ENCODE measurements at places on chromosomes 2 and 18.

- no peaks in the 10 kb centered on the region for H3K27me3 ChIP-seq
- no peaks in the 10 kb centered on the region for H3K4me1 ChIP-seq
- H3K4me3 ChIP-seq = no peak overlapping the region
- no peak overlapping the region for H3K27ac ChIP-seq
- no peaks in the 10 kb centered on the region for H3K36me3 ChIP-seq
- no peak for DNase-seq
Measured at GRCh38 chr2:68099260-68099659, 36.5 kb upstream of the C1D start.

GRCh38 chr18:28158083-28158581, 18.8 kb downstream of the CDH2 start:
- H3K4me1 ChIP-seq = peaks cover 5% of the 10 kb centered on the region
- no peaks in the 10 kb centered on the region for H3K36me3 ChIP-seq
- no peak overlapping the region for H3K27ac ChIP-seq
- no peak for DNase-seq
- H3K27me3 ChIP-seq = no peaks in the 10 kb centered on the region

DNA sequence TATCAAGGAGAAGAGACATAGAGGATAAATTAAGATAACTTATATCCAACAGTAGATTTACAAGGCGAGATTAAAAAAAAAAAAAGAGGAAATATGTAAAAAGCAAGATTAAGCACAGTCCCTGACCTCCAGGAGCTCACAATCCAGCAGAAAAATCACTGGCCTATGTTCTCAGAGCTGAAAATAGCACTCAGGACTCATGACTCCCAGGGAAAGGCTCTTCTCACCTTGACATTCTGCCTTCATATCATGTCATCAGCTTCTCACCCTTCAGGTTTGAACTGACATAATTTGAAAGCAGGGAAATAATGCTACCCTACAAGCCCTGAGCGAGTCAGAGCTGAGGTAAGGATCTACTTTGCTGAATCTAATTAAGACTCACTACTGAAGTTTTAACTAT, 82.8 kb downstream of the L3MBTL4 start:
- H3K4me3 ChIP-seq = no peak overlapping the region
- H3K4me1 ChIP-seq = no peaks in the 10 kb centered on the region
- H3K27me3 ChIP-seq = no peaks in the 10 kb centered on the region
- no peak for DNase-seq
- H3K36me3 ChIP-seq = no peaks in the 10 kb centered on the region
- no peak overlapping the region for H3K27ac ChIP-seq

DNA sequence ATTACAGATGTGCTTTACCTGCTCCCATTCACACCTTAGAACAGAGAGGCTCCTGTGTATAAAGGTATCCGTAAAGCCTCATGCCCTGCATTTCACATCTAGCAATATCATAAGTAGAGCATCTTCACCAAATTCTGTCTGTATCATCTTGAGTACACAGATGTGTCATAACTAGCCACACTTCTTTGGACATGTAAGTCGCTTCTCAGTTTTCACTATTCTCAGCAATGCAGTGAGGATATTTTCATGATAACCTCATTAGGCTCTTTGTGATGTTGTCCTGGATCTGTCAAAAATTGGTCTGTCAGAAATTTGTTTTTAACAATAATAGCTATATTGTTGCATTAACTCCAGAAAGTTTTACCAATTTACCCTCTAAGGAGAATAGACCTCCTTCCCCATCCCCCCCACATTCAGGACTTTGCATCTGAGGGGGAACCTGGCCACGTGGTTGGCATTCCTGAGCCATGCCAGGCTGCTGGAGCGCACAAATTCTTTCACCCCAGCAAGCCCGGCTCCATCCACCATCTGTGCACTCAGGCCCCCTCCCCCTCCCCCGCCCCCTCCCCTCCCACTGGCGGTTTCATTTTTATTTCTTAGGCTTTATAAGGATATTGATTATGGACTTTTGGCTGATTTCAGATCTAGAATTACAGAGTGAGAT, 34.1 kb downstream of the AGAP1 start:
- no peak overlapping the region for H3K4me3 ChIP-seq
- no peak for DNase-seq
- H3K4me1 ChIP-seq = no peaks in the 10 kb centered on the region
- H3K36me3 ChIP-seq = no peaks in the 10 kb centered on the region

DNA sequence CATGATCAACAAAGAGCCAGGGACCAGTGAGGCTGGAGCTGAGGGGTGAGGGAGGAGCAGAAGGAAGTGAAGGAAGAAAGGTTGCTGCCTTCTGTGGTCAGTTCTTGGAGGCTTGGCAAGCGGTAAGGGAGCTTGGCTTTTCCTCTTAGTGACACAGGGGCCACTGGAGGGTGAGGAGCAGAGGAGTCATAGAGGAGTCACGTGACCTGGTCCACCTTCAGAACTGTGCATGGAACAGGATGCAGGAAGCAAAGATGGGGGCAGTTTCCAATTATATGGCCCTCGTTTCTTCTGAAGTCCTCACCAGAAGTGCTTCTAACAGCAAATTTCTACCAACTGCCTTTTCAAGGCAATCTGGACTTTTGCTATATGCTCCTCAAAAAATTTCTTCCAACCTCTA, 326.9 kb upstream of the SMIM21 start:
- no peak overlapping the region for H3K4me3 ChIP-seq
- no peak for DNase-seq
- H3K36me3 ChIP-seq = no peaks in the 10 kb centered on the region
- H3K27me3 ChIP-seq = no peaks in the 10 kb centered on the region
- H3K4me1 ChIP-seq = no peaks in the 10 kb centered on the region
- H3K27ac ChIP-seq = no peak overlapping the region

GRCh38 chr2:7619203-7619970, 702.2 kb downstream of the RNF144A start:
- no peaks in the 10 kb centered on the region for H3K36me3 ChIP-seq
- no peak for DNase-seq
- no peak overlapping the region for H3K4me3 ChIP-seq
- H3K27ac ChIP-seq = no peak overlapping the region
- no peaks in the 10 kb centered on the region for H3K4me1 ChIP-seq

- DNase-seq = no peak
- no peaks in the 10 kb centered on the region for H3K27me3 ChIP-seq
- H3K4me1 ChIP-seq = peaks cover 13% of the 10 kb centered on the region
- no peaks in the 10 kb centered on the region for H3K36me3 ChIP-seq
- H3K4me3 ChIP-seq = no peak overlapping the region
- H3K27ac ChIP-seq = no peak overlapping the region
Measured at GRCh38 chr2:21277068-21278056, 153.6 kb downstream of the TDRD15 start.

- no peaks in the 10 kb centered on the region for H3K36me3 ChIP-seq
- H3K27me3 ChIP-seq = no peaks in the 10 kb centered on the region
- no peak overlapping the region for H3K4me3 ChIP-seq
Measured at GRCh38 chr2:230305416-230306275, 21.3 kb upstream of the SP140L start.

DNA sequence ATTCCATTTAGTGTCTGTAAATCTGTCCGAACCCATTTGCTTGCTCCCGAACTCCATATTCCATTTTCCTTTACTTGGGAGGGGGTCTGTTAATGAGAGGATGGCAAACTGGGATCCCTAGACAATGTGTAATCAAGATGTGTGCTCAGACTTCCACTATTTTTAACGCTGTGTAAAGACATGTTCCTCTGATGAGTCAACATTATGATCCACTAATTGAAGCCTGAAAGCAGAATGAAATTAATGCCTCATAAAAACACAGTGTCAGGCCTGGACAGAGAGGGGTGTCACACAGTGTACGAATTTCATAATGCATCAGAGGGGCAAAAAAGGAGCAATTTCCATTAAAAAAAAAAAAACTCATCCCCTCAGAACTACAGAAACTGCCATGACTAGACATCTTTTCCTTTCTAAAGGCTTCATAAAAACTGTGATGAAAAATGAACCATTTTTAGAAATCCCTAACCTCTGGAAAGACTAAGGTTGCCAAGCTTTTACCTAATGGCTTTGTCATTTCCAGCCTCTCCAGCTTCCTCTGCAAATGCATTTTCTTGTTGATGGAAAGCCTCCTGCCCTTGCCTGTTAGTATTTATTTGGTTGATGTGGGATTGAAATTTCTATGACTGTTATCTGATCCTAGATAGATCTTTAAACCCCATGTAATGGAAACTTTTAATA, 209.2 kb upstream of the DCC start:
- H3K27me3 ChIP-seq = no peaks in the 10 kb centered on the region
- DNase-seq = no peak
- H3K4me1 ChIP-seq = no peaks in the 10 kb centered on the region
- H3K27ac ChIP-seq = no peak overlapping the region
- no peak overlapping the region for H3K4me3 ChIP-seq
- H3K36me3 ChIP-seq = no peaks in the 10 kb centered on the region

DNA sequence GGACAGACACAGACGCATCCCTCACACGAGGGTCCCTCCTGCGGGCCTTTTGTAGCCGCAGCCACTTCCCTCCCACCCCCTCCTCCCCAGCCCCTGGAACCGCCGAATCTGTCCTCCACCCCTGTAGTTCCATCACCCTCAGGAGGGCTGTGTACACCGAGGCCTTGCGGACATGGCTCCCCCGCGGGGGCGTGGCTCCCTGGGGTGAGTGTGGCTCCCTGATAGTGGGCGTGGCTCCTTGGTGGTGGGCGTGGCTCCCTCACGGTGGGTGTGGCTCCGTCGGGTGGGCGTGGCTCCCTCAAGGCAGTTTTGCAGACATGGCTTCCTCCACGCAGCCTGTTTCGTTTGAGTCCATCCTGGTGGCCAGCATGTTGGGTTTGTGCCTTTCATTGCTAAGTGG, 420.7 kb upstream of the SALL3 start:
- no peak for DNase-seq
- no peaks in the 10 kb centered on the region for H3K27me3 ChIP-seq
- no peaks in the 10 kb centered on the region for H3K4me1 ChIP-seq
- no peak overlapping the region for H3K27ac ChIP-seq
- no peak overlapping the region for H3K4me3 ChIP-seq

GRCh38 chr2:100256416-100256815, 65.9 kb downstream of the LONRF2 start:
- H3K4me3 ChIP-seq = no peak overlapping the region
- no peak for DNase-seq
- H3K27me3 ChIP-seq = no peaks in the 10 kb centered on the region
- no peak overlapping the region for H3K27ac ChIP-seq
- H3K4me1 ChIP-seq = peaks cover 20% of the 10 kb centered on the region
- no peaks in the 10 kb centered on the region for H3K36me3 ChIP-seq

- H3K4me3 ChIP-seq = no peak overlapping the region
- no peak overlapping the region for H3K27ac ChIP-seq
- no peaks in the 10 kb centered on the region for H3K36me3 ChIP-seq
- H3K4me1 ChIP-seq = peaks cover 8% of the 10 kb centered on the region
- no peak for DNase-seq
Measured at GRCh38 chr2:54941248-54941984, 108.8 kb downstream of the RTN4 start.

DNA sequence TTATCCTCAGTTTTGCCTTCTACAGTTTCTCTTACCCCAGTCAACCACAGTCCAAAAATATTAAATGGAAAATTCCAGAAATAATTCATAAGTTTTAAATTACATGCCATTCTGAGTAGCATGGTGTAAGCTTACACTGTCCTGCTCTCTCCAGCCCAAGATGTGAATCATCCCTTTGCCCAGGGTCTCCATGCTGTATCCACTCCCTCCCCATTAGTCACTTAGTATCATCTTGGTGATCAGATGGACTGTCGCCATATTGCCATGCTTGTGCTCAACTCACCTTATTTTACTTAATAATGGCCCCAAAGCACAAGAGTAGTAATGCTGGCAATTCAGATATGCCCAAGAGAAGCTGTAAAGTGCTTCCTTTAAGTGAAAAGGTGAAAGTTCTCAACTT, 18.5 kb upstream of the CCNT2 start:
- no peak overlapping the region for H3K4me3 ChIP-seq
- H3K36me3 ChIP-seq = no peaks in the 10 kb centered on the region
- H3K27ac ChIP-seq = no peak overlapping the region
- no peak for DNase-seq

GRCh38 chr18:46320928-46321711, 216.9 kb downstream of the HAUS1 start:
- no peak overlapping the region for H3K27ac ChIP-seq
- no peak overlapping the region for H3K4me3 ChIP-seq
- no peaks in the 10 kb centered on the region for H3K36me3 ChIP-seq
